ENCODE measurements at places on chromosomes 3 and 15.

DNA sequence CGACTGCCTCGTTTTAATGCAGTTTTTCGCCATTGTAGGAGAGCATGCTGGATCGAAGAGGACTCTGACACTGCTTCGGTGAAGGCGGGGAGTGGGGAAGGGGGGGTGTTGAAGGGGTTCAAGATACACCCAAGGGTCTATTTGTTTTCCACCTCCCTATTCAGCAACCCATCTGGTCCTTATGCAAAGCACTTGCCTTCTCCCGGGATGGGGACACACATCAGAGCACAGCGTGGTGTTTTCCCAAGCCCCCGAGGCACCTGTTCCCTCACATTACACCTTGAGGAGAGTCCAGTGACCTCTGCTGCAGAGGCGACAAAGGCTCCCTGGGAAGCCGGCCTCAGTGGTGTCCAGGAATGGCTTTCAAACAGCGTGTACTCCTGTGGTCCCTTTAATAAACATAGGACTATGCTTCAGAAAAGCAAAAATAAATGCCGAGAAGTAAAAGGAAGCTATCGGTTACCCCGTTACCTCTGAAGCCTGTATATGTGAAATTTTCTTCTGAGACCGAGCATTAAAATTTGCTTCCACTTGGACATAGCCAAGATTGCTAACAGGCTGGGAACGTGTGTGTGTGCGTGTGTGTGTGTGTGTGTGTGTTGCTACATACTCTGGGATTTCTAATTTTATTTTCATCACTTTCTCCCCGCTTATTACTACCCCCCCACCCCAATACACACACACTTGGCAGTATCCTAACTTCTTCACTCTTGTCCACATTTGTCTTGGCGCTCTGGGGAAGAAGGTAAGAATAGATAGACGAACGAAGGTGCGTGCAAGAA lies 53.2 kb downstream of the CCDC54 start:
- no peak for DNase-seq

GRCh38 chr3:18780959-18781358 lies 355.8 kb upstream of the SATB1 start:
- DNase-seq: no peak

DNA sequence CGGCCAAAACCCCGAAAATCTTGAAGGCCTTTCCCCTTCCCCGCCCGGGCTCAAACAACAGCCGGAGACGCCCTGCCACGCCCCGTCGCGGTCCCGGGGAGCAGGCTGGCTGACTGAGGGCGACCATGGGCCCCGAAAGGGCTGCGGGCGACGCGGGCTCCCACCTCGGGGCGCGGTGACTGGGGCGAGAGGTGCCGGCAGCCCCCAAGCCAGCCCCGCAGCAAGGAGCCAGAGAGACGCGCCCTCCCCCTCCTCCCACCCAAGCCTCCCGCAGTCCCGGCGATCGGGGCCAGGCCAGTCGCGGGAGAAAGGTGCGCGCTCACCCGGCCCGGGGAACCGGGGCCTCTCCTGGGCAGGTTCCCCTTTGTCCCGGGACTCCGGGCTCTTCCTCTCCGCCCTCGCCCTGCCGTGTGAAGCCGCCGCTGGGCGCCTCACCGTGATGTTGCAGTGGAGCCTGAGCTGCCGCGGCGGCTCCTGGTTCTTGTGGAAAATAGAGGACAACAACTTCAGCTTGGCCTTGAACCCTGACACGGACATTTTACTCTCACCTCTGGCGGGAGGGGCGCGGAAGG lies 30.6 kb upstream of the ZSCAN2 start:
- DNase-seq: no peak

DNA sequence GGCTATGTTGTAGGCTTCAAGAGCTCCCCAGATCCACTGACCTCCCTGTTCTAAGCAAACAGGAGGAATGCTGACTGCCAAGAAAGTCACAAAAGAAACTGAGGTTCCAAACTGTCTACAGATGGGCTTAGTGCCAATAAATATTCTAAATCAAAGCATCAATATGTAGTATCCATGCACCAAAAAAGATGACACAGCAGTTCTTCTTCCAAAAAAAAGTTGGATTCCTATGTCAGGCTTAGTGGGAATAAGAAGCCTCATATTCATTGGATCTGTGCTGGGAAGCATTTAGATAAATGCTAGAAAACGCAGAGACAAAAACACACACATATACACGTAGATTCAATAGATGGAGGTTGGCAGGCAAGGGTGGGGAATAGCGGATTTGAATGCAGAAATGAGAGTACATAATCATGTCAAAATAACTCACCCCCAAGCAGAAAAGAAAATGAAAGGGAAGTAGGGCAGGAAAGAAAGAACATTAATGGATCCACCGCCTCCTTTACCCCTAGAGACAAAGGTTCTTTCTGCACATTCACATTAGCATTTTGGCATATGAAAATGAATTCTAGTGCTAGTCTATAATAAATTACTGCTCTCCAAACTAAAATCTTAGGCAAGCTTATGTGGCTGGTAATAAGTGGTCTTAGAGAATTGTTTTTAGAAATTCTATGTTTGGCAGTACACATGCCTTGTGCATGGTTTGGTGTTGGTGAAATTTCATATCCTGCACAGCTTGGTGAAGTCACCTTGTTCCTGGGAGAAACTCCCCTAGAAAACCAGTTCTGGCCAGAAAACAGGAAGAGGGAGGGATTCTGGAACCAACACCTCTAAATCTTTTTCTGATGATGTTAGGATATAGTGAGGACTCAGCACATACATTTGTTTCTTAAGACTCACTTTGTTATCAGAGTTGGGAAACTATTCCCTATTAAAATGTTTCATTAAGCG lies 283.4 kb downstream of the LSAMP start:
- DNase-seq: no peak

GRCh38 chr15:66131200-66131599 lies 122.3 kb downstream of the MEGF11 start:
- DNase-seq: no peak

DNA sequence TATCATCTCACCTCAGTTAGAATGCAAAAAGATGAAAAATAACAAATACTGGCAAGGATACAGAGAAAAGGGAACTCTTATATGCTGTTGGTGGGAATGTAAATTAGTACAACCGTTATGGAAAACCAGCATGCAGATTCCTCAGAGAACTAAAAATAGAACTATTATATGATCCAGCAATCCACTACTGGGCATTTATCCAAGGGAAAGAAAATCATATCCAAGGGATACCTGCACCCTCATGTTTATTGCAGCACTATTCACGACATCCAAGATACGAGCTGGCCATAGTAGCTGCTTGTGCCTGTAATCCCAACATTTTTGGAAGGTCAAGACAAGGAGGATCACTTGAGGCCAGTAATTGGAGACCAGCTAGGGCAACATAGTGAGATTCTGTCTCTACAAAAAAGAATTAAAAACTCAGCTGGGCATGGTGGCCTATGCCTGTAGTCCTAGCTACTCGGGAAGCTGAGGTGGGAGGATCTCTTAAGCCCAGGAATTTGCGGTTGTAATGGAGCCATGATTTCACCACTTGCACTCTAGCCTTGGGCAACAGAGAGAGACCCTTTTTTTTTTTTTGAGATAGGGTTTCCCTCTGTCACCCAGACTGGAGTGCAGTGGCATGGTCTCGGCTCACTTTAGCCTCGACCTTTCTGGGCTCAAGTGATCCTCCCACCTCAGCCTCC lies 26.6 kb downstream of the USP50 start:
- DNase-seq: no peak

- no peak for DNase-seq
Measured at GRCh38 chr15:85717212-85717611, 77.5 kb downstream of the KLHL25 start.

GRCh38 chr15:52008359-52008697 lies 10.7 kb upstream of the MAPK6 start:
- DNase-seq: no peak

- DNase-seq: no peak
Measured at GRCh38 chr3:45042162-45042561, 16.1 kb downstream of the CLEC3B start.

DNA sequence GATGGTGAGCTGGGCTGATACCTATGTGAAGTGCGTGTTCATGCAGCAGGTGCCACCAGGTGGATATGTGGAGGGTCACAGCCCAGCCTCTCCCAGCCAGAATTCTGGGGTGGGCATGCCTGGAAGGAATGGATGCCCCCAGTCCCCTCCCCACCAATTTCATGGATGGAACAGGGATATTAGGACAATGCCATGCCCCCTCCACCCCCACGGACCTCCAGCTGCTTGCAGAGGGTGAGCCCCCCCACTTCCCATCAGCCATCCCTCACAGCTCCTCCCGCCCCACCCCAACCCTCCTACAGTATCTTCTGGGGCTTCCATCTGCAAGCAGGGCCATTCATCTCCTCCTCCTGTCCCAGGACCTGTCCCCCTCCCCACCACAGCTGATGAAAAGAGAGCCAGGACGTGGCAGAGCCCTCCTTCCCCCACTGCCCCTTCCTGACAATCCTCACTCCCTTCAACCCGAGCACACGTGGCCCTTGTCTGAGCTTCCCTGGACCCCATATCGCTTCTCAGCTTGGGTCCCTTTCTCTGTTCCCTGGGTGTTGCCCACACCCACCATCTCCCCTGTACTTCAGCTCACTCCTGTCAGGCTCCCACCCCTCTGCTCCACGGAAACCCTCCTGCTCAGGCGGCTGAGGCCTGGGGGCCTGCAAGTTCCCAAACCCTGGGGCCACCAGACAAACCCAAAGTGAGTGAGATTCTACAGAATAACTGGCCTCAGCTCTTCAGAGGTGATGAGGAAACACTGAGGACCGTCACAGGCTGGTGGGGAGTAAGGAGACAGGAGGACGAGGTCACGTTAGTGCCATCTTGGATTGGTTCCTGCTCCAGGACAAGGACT lies 2.8 kb upstream of the SEMA3G start:
- no peak for DNase-seq

- no peak for DNase-seq
Measured at GRCh38 chr3:39346785-39347585, 17.5 kb downstream of the CCR8 start.

GRCh38 chr3:12825156-12825555 lies 16.2 kb downstream of the RPL32 start:
- no peak for DNase-seq

DNA sequence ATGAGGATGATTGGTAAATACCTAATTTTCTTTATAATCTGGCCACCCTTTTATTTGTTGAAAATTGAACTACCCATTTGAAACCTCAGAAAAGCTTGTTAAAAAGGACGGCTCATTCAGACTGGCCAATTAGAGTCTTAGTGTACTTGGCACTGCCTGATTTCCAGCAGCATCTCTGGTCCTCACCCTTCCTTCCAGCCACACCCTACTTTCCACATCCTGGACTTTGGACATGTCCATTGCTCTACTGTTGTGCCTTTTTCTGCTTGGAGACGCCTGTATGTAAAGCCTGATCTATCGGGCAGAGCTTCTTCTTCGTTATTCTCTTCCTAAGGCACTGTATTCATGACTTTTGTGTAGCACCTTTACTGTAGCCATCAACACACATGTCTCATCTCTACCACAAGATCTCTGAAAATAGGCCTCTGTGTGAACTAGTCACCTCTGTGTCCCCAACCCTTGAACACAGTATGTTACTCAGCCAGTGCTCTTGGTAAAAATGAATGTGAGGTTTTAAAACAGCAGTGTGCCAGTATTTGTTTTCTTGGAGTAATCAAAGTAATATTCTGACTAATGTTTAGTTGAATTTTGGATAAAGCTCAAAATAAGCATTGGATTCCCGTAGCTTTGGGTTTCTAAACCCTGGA lies 6.8 kb downstream of the RBM5 start:
- DNase-seq: no peak

DNA sequence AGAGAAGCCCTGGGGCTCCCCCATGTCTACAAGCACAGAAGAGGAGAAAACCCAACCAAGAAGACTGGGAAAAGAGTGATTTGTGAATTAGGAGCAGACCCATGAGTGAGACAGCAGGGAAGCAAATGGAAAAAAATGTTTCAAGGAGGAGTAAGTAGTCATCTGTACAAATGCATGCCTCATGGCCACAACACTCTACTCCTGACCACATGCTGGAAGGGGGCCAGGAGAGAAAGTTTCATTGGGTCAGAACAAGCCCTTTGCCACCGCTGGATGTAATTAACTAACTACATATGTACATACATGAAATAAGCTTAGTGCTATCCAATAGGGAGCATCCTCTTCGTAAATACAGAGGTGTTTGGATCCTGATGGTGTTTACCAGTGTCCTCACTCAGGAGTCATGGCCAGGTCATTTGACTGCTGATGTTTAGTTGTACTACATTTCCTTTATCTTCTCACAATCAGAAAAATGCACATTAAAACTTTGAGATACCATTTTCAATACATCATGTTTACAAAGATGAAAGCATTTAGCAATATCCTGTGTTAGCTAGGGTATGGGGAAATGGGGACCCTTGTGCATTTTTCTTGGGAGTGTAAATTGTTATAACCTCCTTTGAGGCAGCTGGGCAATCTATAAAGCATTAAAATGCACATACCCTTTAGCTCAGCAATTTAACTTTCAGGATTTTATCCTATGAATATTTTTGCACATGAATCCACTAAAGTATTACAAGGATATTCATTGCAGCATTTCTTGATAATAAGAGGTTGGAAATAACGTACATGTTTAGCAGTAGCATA lies 27.1 kb downstream of the CLRN1 start:
- no peak for DNase-seq

DNA sequence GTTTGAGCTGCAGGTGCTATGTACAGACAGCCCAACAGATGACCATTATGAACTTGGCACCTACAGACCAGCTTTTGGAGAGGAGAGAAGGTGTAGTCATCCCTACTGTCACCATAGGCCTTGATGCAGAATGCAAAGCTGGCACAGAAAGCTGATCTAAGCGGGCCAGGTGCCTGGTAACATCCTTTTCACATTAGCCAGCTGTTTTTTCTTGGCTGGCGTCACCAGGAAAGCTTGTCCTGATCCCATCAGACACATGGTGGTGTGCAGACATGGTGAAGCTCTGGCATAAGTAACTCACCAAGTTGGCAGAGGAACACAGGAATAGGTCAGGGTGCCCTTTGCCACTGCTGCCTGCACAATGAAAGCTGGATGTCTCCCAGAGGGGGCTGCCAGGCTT lies 97.2 kb upstream of the MB21D2 start:
- no peak for DNase-seq

GRCh38 chr15:57537072-57537471 lies 54.6 kb upstream of the MYZAP start:
- DNase-seq: no peak

GRCh38 chr3:81105789-81106488 lies 655.5 kb downstream of the GBE1 start:
- DNase-seq: no peak
